Left renal pelvis (tissue), 4 donors: ENCODE measurements at places on chromosomes 2 and 18.

DNA sequence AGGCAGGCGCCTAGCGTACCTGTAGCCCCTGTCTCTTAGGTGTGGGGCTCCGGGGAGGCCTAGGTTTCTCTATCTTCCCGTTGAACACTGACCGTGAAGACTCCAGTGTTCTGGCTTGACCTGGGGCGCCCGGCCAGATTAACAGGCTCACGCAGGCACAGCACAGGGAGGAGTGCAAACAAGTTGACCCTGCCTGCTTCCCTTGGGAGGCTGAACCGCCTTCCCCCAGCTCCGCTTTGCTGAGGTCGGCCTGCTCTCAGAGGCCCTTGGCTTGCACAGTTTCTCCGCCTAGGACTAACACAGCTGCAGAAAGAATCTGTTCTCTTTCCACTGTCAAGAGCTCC lies 567 bp downstream of the PCYOX1 start:
- no peak for DNase-seq

GRCh38 chr2:134410006-134410405 lies 156.1 kb downstream of the MGAT5 start:
- no peak for DNase-seq

- no peak for DNase-seq
These were observed 61.3 kb upstream of the CHMP1B start for GRCh38 chr18:11789716-11790510.

DNA sequence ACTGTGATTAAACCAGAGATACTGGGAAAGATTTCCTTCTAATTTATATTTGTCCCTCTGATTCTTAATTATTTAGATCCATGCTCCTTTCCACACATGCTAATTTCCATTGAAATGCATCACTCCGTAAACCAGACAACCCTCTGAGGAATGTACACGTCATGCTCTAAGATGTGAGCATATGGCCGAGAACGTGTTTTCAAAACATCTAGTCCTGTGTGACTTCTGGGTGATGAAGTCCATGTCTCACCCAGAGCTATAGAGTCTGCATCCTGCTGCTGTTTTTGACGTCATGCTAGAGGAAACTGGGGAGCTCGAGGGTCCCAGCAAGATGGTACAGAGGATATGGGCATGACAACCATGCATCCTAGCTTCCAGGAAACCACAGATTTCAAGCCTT lies 53.6 kb downstream of the CAPN13 start:
- no peak for DNase-seq

DNA sequence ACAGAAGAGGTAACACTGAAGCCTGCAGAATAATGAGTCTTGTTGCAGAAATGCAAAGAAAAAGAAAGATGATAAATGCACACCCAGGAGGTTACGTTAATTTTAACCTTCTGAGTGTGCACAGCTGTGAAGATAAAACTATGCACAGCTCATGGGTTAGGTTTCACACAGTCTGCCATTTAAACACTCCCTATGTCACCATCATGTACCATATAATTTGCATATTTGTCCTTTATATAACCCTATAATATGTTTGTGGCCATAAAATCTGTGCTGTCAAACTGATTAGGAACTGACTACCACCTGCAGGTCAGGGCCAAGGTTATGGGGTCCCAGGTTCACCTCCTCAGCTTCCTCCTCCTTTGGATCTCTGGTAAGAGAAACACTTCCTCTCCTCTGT lies 205.5 kb downstream of the RPIA start:
- DNase-seq, result no peak

DNA sequence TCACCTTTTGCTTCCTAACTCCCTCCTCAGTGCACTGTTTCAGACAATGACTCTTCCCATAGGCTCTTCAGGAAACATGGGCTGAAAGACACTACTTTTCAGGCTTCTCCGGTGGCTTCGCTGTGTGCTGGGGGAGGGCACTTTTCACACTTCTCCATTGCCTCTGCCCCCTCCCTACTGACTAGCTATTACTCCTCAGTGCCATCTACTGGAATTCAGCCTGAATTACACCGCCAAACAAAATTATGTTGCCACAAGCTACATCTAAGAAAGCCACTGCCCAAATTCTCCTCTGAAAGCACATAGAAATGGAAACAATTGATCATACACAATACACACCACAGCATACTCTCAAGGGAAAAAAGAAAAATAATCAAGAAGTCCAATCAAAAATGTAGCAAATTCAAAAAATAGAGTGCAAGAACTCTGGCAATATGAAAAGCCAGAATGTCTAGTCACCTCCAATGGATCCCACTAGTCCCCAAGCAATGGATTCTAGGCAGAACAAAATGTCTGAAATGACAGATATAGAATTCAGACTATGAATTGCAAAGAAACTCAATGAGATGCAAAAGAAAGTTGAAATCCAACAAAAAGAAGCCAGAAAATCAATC lies 1139.4 kb upstream of the GYPC start:
- DNase-seq, result no peak
